DMS79 treated with DMSO at 0.1 percent for 48 hours (cell line): ENCODE measurements at places on chromosomes 6 and 20.

DNA sequence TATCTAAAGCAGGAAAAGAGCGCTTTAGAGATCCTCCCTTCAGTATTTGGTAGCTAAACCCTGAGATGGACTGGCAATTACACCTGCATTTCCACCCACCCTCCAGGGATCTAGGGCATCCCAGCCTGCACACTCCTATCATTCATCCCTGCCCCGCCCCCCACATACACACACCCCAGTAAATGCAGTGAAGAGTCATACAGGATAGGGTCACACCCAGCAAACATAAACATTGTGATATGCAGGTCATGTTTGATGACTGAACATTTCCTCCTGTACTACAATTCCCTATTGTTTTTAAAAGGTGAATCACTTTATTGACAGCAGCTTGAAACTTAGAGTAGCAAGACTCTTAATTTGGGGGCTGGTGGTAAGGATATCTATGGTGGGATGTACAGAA lies 112.9 kb downstream of the FOXO3 start:
- no peak for DNase-seq

DNA sequence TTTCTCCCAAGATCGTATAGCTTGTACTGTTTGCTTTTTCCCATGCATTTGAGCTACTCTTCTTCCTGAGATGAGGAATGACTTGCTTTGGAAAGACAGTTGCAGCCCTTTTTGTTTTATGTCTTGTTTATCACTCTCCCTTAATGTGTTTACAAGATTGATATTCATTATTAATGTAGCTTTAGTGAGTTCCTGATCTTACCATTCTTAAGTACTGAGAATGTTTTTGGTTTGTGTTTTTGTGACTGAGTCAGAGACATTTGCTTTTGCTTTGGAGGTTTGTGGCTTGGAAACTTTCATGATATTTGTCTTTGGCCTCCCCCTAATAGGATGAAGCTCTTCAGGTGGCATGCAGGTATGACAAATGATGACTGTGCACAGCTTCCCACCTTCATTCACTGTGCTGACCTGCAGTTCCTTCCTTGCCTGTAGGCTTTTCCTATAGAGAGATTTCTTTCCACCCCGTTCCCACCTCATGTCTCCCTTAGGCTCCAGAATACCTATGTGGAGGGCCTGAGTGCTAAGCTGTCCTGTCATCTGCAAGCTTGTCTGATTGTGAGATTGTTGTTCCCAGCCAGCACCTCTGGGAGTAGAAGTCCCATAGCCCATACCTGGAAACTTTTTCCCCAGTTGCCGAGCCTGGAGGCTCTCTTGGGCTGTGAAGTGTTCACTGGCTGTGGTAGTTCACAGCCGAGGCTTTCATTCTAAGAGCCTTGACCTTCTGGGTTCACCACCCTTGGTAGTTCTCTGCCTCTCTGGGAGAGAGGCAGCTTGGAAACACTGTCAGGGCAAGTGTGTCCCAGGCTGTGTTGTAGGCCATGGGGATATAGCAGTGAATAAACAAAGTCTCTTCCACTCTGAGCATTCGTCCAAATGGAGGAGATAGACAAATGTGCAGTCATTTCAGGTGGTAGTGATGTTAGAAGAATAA lies 27.1 kb downstream of the CDS2 start:
- peak; percentile 30 for DNase-seq

- DNase-seq = no peak
These were observed 301.5 kb downstream of the NRN1 start for GRCh38 chr6:5705252-5705651.

DNA sequence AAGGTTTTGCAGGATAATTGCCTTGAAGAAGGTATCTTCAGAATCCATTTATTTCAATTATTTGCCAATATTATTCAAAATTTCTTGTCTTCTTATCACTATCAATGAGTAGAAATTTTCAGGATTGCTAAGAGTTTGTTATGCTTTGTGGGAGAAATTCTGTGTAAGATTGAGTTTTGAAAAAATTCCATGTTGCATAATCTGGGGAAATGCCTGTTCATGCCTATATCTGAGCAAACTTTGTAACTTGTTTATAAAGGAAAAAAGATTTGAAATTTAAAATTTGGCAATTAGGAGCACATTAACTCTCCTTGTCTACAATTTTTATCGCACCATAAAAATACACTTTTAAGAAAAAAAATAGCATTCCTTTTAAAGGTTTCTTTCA lies 39.8 kb upstream of the EDN1 start:
- DNase-seq = no peak

DNA sequence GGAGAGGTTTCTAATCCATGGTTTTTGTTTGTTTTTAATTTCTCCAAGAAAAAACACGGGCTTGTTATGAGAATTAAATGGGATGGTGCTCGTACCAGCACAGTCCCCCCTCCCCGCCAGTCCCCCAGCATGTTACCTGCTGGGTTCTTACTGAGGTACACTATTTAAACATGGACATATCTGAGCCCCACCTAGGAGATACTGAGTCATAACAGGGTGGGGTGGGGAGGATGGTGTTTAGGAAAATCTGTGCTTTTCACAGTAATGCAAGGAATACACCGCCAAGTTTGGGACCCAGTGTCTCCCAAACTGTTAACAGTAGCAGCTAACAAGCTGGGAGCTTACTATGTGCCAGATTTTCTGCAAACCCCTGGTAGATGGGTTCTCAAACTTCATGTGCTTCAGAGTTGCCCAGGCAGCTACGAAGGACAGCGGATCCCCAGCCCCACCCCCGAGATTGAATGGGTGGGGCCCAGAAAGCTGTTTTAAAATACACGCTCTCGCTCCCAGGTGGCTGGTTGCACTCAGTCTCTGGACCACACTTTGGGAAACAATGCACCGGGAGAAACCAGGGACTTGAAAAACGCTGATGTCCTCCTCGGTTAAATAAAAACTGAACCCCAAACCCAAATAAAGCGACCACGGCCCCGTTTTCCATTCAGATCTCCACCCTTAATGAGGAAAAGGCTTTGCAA lies 995 bp downstream of the ZFP64 start:
- DNase-seq = peak; percentile 32

- no peak for DNase-seq
These were observed 49.1 kb downstream of the NFATC2 start for GRCh38 chr20:51493346-51493791.

GRCh38 chr6:143127941-143128680 lies 67.4 kb downstream of the AIG1 start:
- DNase-seq = peak; percentile 46

- DNase-seq = no peak
These were observed 63.4 kb upstream of the PIM1 start for GRCh38 chr6:37106554-37106953.

DNA sequence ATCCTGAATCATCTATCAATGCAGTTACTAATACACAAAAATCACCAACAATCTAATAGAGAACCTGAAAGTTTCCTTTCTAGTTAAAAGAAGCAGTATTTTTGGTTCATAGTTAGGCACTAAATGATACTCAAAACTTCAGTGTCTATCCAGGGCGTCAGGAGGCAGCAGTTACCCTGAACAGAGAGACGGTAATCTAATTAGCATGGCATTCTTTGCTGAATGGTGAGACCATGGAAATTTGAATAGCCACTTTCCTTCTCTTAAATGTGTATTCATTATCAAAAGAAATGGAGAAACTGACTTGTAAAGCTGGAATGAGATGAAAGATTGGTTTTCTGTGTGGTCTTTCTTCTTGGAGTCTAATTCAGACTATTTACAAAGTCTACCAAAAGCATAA lies 146.6 kb upstream of the BMP5 start:
- no peak for DNase-seq

GRCh38 chr6:305371-306206 lies 13.3 kb downstream of the DUSP22 start:
- no peak for DNase-seq

DNA sequence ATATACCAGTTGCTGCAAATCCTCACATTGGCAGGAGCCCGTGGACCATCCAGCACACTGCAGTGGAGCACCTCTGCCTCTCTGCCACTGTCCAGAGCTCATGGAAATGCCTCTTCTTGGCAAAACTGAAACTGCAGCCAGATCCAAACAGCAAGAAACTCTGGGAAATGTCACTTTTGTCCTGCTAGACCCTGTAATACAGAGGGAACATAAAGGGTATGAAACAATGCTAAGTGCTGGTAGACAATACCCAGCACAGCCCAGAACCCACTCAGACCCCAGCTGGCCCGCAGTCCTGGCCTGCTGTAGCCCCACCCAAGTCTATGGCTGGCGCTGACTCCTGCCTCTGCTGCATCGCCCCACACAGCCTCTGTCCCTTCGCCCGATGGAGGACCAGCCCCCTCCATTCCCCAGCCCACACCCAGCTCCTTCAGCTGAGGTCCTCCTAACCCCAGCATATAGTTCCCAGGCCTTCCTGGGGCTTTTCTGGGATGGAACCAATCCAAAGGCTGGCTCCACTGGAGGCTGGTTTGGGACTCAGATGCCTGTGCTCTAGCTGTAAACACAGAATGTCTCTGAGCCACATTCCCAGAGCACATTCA lies 242.5 kb downstream of the LRFN2 start:
- no peak for DNase-seq

DNA sequence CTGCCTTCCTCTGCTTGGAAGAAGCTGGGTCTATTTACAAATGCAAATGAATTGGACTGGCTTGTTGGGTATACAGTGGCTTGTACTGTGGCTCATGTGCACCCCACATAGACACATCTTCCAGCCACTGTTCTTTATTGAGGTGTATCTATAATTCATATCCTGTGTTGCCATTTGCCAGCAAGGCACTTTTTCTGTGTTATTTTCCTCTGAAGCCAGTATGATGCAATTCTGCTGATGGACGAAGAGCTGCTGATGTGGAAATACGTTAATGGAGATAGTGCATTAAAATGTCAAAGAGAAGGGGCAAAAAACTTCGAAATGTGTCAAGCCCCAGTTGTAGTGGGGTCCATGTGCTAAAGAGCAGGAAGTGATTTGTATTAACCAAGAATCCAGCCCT lies 167.5 kb downstream of the TMEM242 start:
- DNase-seq = no peak

- no peak for DNase-seq
These were observed 151.2 kb downstream of the ELOVL4 start for GRCh38 chr6:79796197-79796596.

DNA sequence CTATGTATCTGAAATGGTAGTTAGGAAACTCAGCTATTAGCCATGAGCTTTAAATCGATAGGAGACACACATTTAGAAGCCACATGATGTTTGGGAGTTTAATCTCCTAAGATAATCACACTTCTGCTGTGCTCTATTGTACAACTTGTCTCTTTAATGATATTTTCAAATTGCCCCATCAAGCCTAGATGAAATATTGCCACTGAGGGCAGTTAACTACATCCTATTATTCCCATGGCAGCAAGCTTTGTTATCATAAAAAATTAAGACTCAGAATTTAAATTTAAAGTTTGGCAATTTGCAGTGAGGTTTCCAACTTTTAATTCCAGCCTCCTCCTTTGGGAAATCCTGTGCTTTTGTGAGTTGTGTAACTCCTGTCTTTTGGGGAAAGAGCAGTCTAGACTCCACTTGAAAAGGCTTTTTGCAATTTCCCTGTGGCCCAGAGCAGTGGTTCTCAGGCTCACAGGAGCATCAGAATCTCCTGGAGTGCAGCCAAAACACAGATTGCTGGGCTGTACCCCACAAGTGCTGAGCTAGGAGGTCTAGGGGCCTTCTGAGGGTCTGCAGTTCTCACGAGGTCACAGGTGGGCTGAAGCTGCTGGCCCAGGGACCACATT lies 792.4 kb downstream of the QKI start:
- no peak for DNase-seq

DNA sequence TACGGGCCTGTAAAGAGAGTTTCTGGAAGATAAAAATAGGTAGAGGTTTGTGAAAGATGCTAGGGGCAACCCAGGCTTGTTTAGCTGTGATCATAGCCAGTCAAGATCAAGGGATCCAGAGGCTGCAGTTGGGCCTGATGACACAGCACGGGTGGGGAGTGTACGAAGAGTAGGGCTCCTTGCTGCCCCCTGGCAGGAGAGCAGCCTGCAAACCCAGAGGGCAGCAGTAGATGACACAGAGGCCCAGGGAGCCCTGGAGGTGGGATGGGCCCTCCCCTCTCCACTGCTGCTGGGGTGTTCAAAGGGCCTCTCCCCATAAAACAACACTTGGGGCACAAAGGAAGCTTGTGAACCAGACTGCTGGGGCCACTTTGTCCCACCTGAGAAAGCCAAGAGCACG lies 47.2 kb downstream of the VEGFA start:
- DNase-seq = no peak

DNA sequence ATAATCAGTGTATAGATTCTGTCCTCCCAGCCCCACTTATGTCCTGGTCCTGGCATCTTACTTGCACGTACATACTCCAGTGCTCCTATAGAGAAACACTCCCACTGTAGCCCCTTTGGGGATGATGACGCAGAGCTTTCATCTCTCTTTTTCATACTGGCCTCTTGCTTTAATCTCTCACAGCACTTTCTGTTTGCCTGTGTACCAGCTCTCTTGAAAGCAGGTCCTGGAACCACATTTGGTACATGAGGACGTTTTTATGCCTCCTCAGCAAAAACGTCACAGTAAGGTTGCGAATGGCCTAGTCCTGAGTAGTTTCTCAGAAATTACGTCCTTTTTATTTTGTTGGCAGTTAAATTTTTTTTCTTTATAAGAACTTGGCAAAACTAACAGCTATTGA lies 10.8 kb downstream of the L3MBTL3 start:
- DNase-seq = no peak

DNA sequence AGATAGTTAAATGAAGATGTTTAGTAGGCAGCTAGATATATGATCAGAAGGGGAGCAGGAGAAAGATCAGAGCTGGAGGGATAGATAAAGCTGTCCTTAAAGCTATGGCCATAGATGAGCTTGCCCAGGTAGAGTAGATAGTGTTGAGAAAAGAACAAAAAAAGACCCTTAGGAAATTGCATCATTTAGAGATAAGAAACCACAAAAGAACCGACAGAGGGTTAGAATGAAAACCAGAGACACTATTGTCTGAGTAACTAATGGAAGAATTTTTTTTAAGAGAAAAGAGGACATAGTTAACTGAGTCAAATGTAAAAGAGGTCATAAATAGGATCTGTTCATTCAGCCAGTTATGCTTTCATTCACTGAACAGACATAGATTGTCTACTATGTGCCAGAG lies 101.8 kb downstream of the TNFAIP3 start:
- no peak for DNase-seq

- DNase-seq = no peak
These were observed 26.1 kb upstream of the FANCE start for GRCh38 chr6:35426074-35426473.

DNA sequence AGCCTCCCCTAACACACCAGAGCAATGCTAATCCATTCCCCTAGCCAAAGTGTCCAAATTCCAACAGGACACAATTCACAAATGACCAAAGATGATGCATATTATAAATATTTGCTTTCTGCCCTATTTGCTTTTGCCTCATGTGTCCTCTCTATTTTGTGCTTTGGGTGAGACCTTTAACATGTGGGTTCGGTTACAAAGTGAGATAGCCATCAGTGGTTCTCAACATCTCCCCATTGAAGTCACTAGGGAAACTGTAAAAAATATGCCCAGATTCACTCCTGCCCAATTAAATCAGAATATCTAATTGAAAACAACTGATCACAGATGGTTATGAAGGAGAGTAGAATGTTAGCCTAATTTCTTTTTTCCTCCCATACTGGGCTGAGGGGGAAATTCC lies 159.2 kb downstream of the MTFR2 start:
- no peak for DNase-seq

GRCh38 chr6:24517659-24518543 lies 23.1 kb downstream of the ALDH5A1 start:
- DNase-seq = no peak

GRCh38 chr6:34022250-34022872 lies 123.5 kb downstream of the GRM4 start:
- DNase-seq = no peak

- no peak for DNase-seq
These were observed 238.0 kb downstream of the KHDC1L start for GRCh38 chr6:72987301-72987700.
